ENCODE measurements at places on chromosomes 12 and 14.

GRCh38 chr14:88089445-88089844, 84.5 kb downstream of the GPR65 start:
- DNase-seq: no peak

- no peak for DNase-seq
Observed at GRCh38 chr12:50803230-50803875, 39.4 kb upstream of the TMPRSS12 start.

GRCh38 chr12:114409852-114410600, 4.1 kb upstream of the TBX5 start:
- DNase-seq: no peak

GRCh38 chr12:56630180-56630632, at the start of gene BAZ2A:
BAZ2A (minus strand) TSS chr12:56630326; CDS start chr12:56617530, 12,796 bp downstream.
- peak; percentile 77 for DNase-seq

DNA sequence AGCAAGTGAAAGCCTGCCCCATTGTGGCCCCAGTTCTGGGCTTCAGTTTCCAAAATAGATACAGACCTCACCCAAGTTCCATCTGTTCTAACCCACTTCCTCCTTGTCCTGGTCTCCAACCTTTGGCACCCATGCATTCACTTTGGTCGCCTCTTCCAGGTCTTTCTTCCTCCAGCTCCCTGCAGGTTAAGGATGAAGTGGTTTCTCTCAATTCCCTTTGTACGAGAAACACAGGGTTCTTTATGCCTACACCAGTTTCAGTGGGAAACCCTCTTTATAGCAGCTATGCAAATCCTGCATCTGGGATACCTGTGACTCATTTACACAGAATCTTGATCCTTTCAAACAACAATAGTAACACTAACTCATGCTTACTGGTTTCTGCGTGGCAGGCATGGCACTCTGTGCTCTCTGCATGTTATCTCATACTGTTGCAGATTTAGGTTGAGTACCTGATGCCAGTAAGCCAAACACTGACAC, 110.6 kb upstream of the AMIGO2 start:
- no peak for DNase-seq

GRCh38 chr12:27859648-27860047, 79.6 kb upstream of the MANSC4 start:
- DNase-seq: no peak

DNA sequence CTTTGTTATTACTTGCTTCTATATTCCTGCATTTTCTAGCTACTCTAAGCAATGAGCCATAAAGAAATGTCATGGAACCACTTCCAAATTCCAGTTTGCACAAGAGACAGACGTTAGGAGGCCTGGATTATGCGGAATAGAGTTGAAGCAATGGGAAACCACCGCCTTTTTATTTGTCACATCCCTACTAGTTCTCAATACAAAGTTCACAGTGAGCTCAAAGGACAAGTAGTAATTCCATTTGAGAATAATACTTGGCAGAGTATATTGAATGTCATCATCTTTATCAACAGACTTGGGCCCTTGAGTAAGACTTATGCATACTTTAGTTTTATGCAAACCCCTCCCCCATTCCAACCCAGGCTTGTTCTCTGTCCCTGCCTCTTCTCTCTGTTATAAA, 3.7 kb upstream of the SLC15A5 start:
- no peak for DNase-seq

DNA sequence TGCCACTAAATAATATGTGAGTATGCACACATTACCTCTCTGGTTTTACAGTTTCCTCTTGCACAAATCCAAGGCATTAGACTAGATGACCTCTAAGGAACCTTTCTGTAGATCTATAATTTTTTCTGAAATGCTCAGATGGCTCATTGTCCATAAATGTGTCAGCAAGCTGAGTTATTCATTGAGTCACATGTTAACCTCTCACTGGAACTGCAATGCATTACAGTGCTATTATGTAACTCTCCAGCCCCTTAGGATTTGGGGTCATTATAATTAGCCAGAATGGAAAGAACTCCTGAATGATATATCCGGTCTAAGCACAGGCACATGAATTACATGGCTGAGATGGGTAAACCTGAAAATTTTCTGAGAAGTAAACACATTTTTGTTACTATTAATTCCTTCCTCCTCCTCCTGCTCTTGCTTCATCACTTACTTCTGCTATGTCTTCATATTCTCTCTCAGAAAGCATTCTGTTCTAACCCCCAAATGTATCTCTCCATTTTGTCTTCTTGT, 20.3 kb upstream of the DRAM1 start:
- DNase-seq: no peak

DNA sequence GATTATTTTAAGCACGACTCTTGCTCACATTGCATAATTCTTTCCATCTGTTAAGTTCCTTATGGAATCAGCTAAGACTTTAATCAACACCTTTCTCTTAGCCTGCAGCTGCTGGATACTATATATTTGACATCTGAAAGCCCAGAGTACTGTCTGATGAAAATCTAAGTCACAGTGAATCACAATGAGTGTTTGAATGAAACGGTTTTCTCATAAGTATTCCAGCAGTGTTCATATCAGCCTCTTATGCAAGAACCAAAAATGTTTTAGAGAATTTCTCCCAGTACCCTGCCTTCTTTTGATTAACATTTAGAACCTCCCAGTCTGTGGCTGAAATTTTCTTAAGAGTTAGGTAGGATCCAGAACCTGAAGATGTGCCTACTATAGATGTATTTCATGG, 55.6 kb downstream of the FRMD6 start:
- no peak for DNase-seq

GRCh38 chr14:70525691-70526090, 9.1 kb downstream of the ADAM20 start:
- no peak for DNase-seq

- DNase-seq: no peak
Observed at GRCh38 chr12:53995378-53996239, 4.4 kb upstream of the HOXC9 start.

GRCh38 chr12:125194987-125195386, 129.8 kb downstream of the AACS start:
- no peak for DNase-seq

- no peak for DNase-seq
Observed at GRCh38 chr12:33795536-33795935, 226.8 kb upstream of the ALG10 start.

DNA sequence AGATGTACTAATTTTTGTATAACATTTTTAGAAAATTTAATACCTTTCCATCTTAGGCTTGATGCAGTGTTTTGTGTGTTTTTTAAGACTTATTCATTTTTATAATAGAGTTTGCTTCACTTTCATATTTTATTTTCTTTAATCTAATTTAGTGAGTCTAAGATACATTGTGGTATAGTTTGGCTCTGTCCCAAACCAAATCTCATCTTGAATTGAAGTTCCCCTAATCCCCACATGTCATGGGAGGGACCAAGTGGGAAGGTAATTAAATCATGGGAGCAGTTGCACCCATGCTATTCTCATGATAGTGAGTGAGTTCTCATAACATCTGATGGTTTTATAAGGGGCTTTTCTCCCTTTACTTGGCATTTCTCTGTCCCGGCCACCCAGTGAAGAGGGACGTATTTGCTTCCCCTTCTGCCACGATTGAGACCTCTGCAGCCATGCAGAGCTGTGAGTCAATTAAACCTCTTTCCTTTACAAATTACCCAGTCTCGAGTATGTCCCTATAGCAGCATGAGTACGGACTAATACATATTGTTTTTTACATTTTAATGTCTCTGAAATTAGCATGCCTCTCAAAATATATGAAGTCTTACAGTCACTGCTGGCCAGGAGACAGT, 34.9 kb downstream of the GABARAPL1 start:
- DNase-seq: no peak

All from activated T-helper 1 cell treated with anti-CD3 and anti-CD28 coated beads, Interleukin-2, amount 50 U/mL, for 16 hours (primary cell).